ENCODE measurements at places on chromosomes 7 and 10.
A peak's percentile ranks its signal among the peaks of the same experiment; 100 is the strongest.

DNA sequence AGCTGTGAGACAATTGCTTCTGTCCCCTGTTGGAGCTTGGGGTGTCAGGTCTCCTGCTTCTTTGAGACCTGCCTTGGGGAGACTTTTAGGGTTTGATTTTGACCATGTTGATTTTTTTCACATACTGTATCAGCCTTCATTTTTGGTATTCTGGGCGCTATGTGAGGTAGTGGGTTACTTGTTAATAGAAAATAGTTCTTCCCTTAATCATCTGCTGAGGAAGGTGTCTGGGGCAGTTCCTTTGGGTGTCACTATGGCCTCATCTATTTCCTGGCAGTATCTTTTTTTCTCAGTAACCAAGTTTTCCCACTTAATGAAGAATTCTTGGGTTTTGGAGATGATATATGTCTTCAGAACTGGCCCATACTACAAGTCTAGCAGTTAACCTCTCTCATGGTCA is 4.6 kb upstream of the NOLC1 start:
- DNase-seq, result no peak

GRCh38 chr7:43242628-43243255 is 130.3 kb downstream of the HECW1 start:
- DNase-seq, result no peak

DNA sequence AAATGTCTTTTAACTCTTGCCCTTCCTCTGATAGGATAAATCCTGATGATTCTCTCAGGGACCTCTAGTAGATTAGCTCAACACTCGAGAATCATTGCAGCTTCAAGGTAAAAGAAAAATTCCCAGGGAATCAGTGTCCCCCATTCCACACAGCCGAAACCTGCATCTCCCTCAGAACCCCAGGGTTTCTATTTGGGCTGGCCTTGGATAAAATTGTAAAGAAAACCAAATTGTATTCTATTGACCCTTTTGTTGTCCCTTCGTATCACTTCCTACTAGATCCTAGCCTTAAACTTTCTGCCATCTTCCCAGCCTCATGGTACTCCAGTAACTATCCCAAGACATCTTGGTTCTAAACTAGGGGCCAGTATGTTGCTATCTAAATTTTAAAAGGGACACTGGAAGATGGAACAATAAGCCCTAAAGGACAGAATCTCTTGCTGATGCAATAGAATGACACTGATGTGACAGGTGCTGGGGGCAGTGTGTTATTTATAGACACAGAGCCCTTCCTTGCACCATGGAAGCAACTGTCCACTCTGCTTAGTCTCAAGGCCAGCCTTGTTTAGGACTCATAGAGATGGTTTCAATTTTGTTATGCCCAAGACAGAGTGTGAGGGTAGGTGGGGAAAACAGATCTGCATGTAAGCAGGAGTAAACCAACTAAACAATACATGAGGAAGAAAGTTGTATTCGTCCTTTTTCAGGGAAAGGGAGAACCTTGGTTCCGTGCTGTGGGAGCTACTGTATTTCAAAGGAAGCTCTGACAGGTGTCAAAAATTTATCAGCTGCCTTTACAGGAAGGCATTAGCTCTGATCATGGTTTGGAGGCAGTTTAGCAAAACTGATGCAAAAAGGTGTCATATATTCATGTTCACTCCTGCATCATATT is 7.6 kb downstream of the ASB15 start:
- no peak for DNase-seq

- no peak for DNase-seq
Measured at GRCh38 chr7:111955616-111956015, 250.6 kb downstream of the DOCK4 start.

DNA sequence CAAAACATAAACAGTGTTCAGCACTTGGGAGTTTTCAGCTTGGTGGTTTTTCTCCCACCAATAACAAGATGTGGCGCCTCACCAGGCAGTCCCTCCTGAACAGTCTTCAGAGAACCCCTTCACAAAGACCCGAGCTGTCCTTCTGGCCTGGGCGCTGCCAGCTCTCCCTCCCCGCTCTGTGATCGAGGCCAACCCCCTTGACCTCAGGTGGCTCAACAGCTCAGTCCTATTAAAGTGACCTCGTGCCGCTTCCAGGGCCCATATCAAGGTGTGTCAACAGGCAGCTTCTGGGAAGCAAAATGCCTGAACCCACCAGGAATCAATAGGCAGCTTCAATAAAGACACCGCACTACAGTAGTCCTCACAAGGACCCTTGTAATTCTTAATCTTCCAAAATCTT is 63.3 kb downstream of the CHST15 start:
- DNase-seq, result no peak

DNA sequence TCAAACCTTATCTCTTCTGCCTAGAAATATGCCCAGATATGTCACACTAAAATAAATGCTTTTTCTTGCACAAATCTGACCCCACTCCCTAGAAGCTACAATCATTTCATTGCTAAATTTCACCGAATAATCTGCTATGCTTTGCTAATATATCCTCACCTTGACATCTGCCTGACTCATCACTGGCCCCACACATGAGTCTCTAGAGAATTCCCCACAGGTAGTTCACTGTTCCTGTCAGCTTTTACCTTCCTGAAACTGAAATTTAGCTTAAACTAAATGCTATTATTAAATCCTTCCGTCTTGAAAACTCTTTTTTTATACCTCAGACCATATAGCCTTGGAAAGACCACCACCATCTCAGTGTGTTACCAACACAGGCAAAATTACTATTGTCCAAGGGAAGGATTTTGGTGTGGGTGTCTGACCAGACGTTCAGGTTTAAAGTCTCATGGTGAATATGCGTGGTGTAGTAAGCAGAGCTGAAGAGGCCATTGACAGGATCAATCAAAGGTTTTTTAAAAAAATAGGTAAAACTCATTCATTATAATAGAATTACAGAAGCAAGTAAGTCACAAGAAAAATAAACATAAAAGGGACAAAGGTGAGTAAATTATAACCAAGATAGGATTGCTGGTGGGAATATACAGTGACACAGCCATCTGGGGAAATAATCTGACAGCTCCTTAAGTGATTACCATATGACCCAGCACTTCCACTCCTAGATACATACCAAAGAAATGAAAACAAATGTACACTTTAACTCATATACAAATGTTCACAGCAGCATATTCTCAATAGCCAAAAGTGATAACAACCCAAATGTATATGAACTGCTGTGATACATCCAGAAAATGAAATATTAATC is 173.5 kb downstream of the KMT2E start:
- no peak for DNase-seq

- DNase-seq, result no peak
Measured at GRCh38 chr10:132397671-132398565, 918 bp downstream of the PWWP2B start.

- no peak for DNase-seq
Measured at GRCh38 chr7:2072042-2072441, 160.7 kb downstream of the MAD1L1 start.

DNA sequence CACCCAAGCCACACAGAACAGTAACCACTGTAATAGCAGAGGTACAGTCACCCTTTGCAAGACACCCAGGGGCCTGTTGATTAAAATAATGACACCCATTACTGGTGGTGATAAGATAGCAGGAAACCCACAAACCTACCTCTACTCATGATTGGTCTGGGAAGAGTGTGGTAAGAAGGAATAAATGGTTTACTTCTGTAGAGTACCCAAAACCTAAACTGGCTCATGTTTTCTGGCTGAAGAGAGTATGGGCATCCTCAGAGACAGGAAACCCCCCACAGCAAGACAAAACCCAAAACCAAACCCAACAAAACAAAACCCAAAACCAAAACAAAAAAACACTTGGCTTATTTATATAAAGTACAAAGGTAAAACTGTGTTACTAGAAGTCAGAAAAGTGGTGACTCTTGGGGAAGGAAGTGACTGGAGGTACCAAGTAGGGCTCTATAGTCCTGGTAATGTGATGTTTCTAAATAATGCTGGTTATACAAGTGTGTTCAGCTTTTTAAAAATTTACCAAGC is 15.5 kb upstream of the DNAJB12 start:
- DNase-seq, result no peak

DNA sequence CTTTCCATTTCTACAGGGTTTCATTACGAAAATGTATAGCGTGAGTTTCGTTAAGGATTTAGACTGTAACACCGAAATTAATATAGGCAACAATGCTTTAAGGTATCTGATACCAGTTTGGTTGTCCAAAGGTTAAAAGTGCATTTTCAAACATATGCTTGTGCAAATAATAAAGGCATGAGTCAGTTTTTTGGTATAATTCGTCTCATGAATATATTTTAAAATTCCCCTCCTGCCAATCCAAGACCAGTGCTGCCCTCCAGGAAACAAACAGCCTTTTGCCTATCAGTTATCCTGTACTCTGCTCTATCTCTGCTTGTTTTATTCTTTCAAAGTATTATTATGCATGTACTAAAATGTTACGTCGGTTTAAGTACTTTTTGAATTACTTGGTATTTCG is 2.0 kb downstream of the LCOR start:
- no peak for DNase-seq

- DNase-seq, result no peak
Measured at GRCh38 chr7:47415318-47416212, 166.3 kb downstream of the TNS3 start.

DNA sequence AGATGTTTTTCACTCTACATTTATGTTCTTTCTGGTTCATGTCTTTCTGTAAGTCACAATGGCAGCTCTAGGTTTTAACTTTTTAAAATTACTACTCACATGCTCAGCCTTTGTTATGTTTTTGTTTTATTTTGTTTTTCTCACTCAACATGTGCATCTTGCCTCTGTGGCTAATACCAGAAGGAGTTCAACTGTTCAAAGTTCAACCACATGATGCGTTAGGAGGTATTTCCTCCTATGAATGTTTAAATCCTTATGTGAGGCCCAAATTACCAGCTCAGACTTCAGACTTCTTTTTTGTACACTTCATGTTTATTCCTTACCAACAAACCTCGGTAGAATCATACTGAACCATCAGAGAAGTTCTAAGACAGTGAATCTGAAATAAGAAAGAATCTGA is 151.6 kb downstream of the MALRD1 start:
- DNase-seq, result no peak

- no peak for DNase-seq
Measured at GRCh38 chr7:12217311-12217710, 6.2 kb downstream of the TMEM106B start.

GRCh38 chr7:45215601-45216062 is 58.0 kb downstream of the RAMP3 start:
- no peak for DNase-seq

- DNase-seq, result no peak
Measured at GRCh38 chr7:77335581-77335980, 80.6 kb downstream of the GSAP start.

GRCh38 chr7:130939321-130940095 is 205.5 kb upstream of the KLF14 start:
- DNase-seq, result no peak

DNA sequence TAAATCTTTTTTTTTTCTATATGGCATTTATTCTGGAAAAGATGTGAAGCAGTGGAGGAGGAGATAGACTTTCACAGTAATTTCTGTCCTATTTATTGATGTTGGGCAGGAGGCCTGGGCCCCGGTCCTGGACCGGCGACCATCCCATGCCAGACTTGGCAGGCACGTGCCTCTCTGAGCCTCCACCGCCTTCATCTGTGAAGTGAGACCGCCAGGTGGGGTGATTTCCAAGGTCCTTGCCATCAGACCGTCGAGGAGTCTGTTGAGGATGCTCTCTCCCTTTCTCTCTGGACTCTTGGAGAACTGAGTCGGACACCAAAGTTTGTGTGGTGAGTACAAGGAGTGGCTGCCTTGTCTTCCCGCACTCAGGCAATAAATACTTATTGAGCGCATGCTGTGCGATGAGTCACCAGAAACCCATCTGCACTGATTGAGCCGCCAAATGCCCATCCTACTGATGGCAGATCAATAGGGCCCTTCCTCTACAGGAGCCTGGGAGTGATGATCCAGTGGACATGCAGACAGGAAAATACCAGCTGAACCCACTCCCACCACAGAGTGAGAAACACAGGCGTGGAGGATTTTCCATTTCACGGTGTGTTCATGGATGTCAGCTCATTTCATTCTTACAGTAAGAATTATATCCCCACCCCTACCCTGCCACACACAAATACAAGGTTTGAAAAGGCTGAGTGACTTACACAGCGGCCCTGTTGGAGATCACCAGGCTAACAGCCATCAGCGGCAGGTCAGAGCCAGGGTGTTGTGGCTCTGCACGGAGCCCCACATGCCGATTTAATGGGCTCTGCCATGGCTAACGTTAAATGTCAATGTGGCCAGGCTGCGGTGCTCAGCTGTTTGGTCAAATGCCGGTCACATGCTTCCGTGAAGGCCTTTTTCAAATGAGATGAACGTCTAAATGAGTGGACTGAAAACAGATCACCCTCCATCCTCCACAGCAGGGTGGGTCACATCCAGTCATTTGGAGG is 11.5 kb upstream of the PRKAG2 start:
- peak; percentile 32 for DNase-seq

DNA sequence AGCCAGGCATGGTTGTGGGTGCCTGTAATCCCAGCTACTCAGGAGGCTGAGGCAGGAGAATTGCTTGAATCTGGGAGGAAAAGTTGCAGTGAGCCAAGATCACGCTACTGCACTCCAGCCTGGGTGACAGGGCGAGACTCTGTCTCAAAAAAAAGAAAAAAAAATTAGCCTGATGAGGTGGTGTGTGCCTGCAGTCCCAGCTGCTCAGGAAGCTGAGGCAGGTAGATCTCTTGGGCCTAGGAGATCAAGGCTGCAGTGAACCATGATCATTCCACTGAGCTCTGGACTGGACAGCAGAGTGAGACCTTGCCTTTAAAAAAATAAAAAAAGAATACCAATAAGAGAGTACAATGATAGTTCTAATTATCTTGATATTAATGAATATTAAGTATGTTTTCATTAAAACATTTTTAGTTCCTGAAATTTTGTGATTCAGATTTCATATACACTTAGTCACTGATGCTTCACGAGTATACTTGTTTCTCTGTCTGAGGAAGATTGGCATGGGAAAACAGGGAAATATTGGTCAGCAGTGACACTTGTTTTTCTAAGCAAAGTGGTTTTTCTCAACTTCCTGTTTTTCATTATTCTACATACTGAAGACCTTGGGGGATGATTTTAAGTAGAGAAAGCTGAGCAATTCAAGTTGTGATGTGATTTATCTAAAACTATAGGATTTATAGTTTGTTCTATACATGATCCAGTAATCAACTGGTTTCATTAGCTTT is 76.8 kb downstream of the ADK start:
- no peak for DNase-seq

DNA sequence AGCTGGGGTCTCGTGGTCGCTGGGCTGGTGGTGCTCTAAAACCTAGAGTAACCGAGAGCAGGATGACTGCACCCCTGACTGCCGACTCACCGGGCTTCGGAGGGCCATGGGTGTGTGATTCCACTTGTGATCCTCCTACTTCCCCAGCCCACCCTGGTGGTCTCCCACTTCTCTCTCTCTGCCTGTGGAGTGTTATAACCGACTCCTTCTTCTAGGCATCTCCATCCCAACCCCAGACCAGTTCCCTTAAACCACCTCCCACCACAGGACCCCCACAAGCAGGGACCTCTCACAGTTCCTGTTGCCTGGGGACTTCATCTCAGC is 52.4 kb downstream of the IKZF1 start:
- no peak for DNase-seq

All from tibial artery (tissue), 4 donors.